A549 treated with ZK216348 at 1 μM for 4 hours (cell line): ENCODE measurements at places on chromosomes 2 and 18. TPM values are rescaled to one million over a fixed set of nuclear protein-coding genes. Genes with fewer than 3 reads are reported as not detected.

ANKRD62 gene
- total RNA-seq: not detected in 5 replicates

RNF152 gene
- 0.09 to 0.15 TPM in 2 of 5 replicates, not detected in the others for total RNA-seq

SCG2 gene
- 0.86 to 1.3 TPM (median 1.2 TPM) in 5 replicates for total RNA-seq

SLC23A3 gene
- total RNA-seq: 0.28 to 0.80 TPM (median 0.46 TPM) in 5 replicates

RGPD8 gene
- 2.0 to 4.1 TPM (median 2.7 TPM) in 5 replicates for total RNA-seq

NAPG gene
- 8.2 to 12.4 TPM (median 10.8 TPM) in 5 replicates for total RNA-seq

SP140 gene
- 0.22 to 0.39 TPM in 2 of 5 replicates, not detected in the others for total RNA-seq
